ENCODE measurements at places on chromosomes 2 and 18.

- peak; percentile 65 for DNase-seq
Observed at GRCh38 chr2:9752441-9753275, 90.6 kb upstream of the TAF1B start.

DNA sequence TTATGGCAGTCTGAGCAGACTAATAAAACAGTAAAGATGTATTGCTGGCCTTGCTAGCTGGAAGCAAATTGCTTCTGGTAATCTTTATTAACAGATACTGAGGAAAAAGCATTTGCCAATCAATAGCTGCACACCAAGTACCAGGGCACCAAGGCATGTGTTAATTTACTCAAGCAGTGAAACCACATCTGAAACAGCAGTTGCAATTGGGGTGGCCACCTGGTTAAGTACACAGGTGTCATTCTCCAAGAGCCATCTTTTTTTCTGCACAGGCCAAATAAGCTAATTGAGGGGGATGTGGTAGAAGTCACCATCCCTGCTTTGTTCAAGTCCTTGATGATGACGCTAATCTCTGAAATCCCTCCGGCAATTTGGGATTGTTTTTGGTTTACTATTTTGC is 8.6 kb upstream of the SEH1L start:
- no peak for DNase-seq

- no peak for DNase-seq
Observed at GRCh38 chr2:133760376-133760775, 192.1 kb upstream of the NCKAP5 start.

DNA sequence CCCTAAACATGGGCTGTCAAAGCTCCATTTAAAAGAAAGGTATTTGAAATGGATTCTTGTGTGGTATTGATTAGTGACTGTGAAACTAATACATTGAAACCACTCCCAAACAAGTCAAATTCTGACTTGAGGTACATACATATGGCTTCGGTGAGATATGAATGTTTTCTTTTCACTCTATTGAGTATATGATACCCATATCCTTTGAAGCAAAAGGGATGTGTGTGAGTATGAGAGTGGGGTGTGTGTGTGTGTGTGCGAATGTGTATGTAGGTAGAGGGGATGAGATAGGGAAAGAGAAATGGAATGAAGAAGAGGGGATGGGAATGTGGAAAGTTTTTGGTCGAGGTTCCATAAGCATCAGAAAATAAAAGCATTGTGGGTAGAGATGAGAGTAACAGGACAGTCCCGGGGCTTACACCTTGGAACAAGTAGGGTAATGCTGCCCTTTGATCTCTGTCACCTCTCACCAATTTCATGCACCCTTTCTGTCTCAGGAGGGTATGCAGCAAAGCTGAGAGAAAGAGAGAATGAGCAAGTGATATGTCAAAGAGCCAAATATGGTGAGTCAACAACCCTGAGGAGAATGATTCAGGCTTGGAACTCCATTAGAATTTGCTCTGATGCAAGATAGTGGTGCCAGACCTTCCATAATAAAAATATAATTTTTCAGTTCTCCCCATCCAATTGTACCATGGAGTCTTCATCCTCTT is 64.0 kb upstream of the ZEB2 start:
- no peak for DNase-seq

GRCh38 chr2:112591413-112591812 is 7.0 kb downstream of the CHCHD5 start:
- no peak for DNase-seq
